ENCODE measurements at places on chromosomes 6 and 20. TPM values are rescaled to one million over a fixed set of nuclear protein-coding genes. Genes with fewer than 3 reads are reported as not detected.

DNA sequence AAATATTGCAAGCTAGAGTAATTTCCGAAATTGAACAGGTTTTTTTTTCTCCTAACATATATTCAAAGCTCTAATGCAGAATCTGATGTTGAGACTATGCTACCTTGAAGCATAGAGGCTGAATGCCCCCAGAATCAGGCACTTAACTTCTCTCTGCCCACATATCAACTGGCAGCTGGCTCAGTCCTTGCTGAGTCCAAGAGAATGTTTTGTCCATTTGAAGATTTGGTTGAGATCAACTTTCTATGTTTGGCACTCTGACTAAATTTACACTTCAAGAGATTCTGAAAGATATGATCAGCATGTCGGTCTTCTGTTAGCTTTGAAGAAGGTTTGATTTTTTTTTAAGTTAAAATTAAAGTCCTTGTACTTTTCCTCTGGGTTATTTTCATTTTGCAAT lies 1298.1 kb downstream of the EPHA7 start:
- H3K36me3 ChIP-seq, result no peaks in the 10 kb centered on the region
- no peaks in the 10 kb centered on the region for H3K27me3 ChIP-seq
- no peak overlapping the region for H3K4me3 ChIP-seq
- H3K4me1 ChIP-seq, result no peaks in the 10 kb centered on the region
- no peak for DNase-seq

The TINAG gene
- total RNA-seq, result not detected

The GJA1 gene
- 209 TPM for total RNA-seq

DNA sequence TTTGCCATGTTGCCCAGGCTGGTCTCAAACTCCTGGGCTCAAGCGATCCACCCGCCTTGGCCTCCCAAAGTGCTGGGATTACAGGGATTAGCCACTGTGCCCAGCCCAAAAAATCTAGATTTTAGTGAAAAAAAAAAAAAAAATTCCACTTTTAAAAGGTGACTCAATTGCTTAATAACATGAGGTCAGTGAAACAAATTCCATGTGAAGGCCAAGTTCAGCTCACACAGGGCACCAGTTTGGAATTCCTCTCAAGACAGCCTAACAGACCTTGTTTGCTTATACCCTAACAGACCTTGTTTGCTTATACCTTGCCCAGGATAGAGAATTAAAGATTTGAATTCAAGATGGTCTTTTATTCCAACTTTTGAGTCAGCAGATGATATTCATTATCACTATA lies 5.1 kb downstream of the RRBP1 start:
- no peak overlapping the region for H3K4me3 ChIP-seq
- peaks cover 20% of the 10 kb centered on the region for H3K4me1 ChIP-seq
- H3K27ac ChIP-seq, result peak overlapping the region; percentile 24

The HDGFL1 gene
- not detected for total RNA-seq

GRCh38 chr6:53066874-53067706 lies 1.9 kb downstream of the FBXO9 start:
- H3K4me3 ChIP-seq, result peak overlapping the region; percentile 88
- no peak overlapping the region for H3K27ac ChIP-seq
- no peak for DNase-seq
- H3K4me1 ChIP-seq, result no peaks in the 10 kb centered on the region
- no peaks in the 10 kb centered on the region for H3K27me3 ChIP-seq

DNA sequence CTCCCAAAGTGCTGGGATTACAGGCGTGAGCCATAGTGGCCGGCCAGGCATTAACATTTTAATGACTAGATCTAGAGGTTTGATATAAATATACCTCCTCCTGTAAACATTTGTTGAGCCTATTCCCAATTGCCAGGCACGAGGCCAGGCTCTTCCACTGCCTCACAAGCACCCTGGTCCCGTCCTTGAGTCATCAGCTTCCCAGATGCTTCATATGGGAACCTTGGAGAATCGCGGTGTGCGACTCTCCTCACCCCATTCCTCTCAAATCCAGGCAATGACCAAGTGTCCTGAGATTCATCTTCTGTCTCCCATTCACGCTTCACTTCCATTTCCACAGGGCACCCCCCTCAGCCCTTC lies 35.9 kb upstream of the PIM1 start:
- H3K4me1 ChIP-seq, result peaks cover 32% of the 10 kb centered on the region
- no peaks in the 10 kb centered on the region for H3K27me3 ChIP-seq
- H3K4me3 ChIP-seq, result no peak overlapping the region
- DNase-seq, result peak; percentile 88

DNA sequence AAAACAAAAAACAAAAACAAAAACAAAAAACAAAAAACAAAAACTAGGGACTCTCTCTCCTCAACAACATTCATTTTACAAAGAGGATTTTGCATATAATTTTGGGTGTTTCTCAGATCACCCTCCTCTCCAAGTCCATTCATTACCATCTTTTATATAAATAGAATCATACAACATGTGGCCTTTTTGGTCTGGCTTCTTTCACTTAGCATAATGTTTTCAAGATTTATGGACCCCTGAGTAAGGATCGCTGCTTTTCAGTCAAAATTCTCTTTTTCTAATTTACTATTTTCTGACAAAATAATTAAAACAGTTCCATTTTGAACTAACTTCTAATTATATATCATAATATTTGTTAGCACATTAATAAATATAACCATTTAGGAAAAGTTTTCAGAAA lies 94.8 kb downstream of the UBE3D start:
- H3K27me3 ChIP-seq, result no peaks in the 10 kb centered on the region
- no peak for DNase-seq

DNA sequence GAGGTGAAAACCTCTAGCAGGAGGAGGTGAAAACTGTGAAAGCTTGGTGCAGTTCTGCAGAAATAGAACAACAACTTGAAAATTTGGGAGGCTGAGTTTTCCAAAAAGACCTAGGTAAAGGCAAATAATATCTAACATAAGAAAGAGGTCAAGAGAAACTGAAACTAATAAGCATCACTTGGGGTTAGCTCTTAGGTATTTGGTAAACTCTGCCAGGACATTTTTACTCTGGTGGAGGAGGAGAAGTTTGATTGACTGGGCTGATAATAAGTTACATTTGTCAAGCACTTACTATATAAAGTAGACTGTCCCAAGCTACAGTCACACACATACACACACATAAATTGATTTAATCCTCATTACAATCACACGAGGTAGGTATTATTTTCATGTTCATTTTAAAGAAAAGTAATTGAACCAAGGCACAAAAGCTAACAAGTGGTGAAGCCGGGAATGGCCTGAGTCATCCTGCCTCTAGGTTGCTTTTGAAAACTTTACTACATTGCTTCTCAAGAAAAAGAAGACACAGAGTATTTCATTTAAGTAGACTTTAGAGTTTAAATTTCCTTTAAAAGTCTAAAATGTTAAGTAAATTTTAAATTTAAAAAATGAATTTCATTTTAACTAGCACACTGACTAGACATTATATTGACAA lies 275.5 kb downstream of the PTPRK start:
- no peak overlapping the region for H3K27ac ChIP-seq
- peak; percentile 44 for DNase-seq
- H3K4me3 ChIP-seq, result no peak overlapping the region
- no peaks in the 10 kb centered on the region for H3K36me3 ChIP-seq

The RAET1E gene
- total RNA-seq, result 1.5 TPM

The SNRPB2 gene
- total RNA-seq, result 40.8 TPM

GRCh38 chr6:154463573-154464419 lies 46.7 kb downstream of the CNKSR3 start:
- no peaks in the 10 kb centered on the region for H3K27me3 ChIP-seq
- H3K27ac ChIP-seq, result no peak overlapping the region
- no peak for DNase-seq
- H3K36me3 ChIP-seq, result no peaks in the 10 kb centered on the region
- no peak overlapping the region for H3K4me3 ChIP-seq

The TBXT gene
- not detected for total RNA-seq

The FHL5 gene
- not detected for total RNA-seq

The ADIG gene
- not detected for total RNA-seq

GRCh38 chr20:37526238-37526838 lies 1.3 kb downstream of the BLCAP start:
- H3K4me1 ChIP-seq, result peaks cover 10% of the 10 kb centered on the region
- peak overlapping the region; percentile 94 for H3K27ac ChIP-seq
- H3K27me3 ChIP-seq, result no peaks in the 10 kb centered on the region
- peak; percentile 51 for DNase-seq
- no peaks in the 10 kb centered on the region for H3K36me3 ChIP-seq
- H3K4me3 ChIP-seq, result peak overlapping the region; percentile 80

The OPRL1 gene
- total RNA-seq, result 2.6 TPM

The RIMS4 gene
- under 0.01 TPM for total RNA-seq

GRCh38 chr20:59786801-59787537 lies 146.5 kb downstream of the SYCP2 start:
- no peaks in the 10 kb centered on the region for H3K4me1 ChIP-seq
- H3K27ac ChIP-seq, result no peak overlapping the region
- no peaks in the 10 kb centered on the region for H3K27me3 ChIP-seq
- DNase-seq, result no peak

Measured in fibroblast of lung (primary cell).